Stimulated activated effector memory CD8-positive, alpha-beta T cell treated with anti-CD3 and anti-CD28 coated beads, Interleukin-12 subunit alpha, Interleukin-12 subunit beta, amount 100 ng/mL, for 72 hours (primary cell): ENCODE measurements at places on chromosomes 1 and 21.
A peak's percentile ranks its signal among the peaks of the same experiment; 100 is the strongest.

GRCh38 chr1:89721351-89721750 is 88.4 kb downstream of the LRRC8C start:
- DNase-seq, result no peak

DNA sequence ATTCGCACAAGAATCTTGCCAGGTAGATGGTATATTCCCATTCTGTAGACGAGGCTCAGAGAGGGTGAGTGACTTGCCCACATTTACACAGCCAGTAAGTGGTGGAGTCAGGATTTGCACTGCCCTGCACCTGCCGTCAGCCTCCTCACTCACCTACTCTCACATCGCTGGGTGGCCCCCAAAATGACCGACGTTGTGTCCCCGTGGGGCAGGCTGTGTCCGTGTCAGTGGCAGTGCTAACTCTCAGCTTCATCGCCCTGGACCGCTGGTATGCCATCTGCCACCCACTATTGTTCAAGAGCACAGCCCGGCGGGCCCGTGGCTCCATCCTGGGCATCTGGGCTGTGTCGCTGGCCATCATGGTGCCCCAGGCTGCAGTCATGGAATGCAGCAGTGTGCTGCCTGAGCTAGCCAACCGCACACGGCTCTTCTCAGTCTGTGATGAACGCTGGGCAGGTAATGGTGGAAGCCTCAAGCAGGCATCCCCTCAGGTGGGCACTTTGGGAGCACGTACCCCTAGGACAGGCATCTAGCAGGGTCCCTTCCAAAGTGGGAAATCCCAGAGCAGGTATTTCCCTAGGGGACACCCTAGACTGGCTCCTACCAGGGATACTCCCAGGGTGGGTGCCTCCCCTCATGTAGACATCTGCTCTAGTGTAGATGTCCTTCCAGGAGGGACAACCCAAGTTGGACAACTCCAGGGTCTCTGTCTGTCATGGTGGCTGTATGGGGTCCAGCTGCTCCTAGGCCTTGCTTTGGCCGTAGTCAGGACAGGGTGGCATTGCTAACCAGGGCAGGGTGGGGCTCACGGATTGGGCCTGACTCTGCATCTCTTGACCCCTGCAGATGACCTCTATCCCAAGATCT is 3.4 kb downstream of the HCRTR1 start:
- no peak for DNase-seq

DNA sequence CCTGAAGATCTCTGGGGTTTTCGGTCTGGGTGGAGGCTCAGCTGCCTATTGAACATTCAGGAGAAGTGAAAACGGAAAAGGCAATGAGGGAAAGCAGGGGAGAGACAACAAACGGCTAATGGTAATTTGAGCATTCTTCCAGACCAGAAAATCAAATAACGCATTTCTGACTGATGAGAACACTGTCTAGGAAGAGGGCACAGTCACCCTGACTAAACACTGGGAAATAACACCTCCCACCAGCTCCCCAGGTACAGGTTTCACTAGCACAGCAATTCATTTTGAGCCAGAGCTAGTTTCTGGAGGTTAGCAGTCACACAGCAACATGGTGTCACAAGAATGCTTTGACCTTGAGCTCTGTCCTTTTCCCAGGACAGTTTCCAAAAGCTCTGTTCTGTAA is 21.1 kb downstream of the NCF2 start:
- no peak for DNase-seq

DNA sequence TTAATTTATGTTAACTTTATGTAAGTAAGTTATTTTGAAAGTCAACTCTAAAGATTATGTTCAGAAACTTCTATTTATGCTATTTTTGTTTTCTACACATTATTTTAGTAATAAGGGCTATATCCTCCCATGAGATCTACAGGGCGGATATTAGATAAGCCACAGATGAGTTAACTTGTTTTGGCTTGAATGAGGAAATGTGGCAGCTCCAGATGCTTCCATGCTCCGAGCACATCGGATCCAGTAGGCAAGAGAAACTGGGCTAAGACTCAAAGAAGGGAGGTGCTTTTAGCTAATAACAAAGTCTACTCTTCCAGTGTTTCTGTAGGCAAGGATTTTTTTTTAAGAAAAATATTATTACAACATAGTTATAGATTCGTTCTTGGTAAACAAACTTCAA is 20.0 kb upstream of the LAMC1 start:
- no peak for DNase-seq

GRCh38 chr1:21854090-21854750 is 42.2 kb downstream of the LDLRAD2 start:
- no peak for DNase-seq

DNA sequence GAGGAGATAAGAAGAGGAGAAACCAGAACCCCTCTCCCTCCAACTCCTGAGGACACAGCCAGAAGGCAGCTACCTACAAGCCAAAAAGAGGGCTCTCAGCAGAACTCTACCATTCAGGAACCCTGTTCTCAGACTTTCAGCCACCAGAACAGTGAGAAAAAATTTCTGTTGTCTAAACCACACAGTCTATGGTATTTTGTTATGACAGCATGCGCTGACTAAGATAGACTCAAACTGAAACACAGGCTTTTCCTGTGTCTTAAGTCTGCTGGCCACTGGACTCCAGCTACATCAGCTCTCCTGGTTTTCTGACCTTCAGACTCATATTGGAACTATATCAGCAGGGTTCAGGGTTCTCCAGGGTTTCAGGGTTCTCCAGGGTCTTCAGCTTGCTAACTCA is 126.5 kb upstream of the TNFSF4 start:
- no peak for DNase-seq

- peak; percentile 71 for DNase-seq
Measured at GRCh38 chr21:41068967-41069642, 98.9 kb upstream of the BACE2 start.

GRCh38 chr1:244057474-244058385 is 6.6 kb downstream of the ZBTB18 start:
- no peak for DNase-seq

GRCh38 chr1:240613356-240614142 is 1.6 kb upstream of the GREM2 start:
- DNase-seq, result no peak

DNA sequence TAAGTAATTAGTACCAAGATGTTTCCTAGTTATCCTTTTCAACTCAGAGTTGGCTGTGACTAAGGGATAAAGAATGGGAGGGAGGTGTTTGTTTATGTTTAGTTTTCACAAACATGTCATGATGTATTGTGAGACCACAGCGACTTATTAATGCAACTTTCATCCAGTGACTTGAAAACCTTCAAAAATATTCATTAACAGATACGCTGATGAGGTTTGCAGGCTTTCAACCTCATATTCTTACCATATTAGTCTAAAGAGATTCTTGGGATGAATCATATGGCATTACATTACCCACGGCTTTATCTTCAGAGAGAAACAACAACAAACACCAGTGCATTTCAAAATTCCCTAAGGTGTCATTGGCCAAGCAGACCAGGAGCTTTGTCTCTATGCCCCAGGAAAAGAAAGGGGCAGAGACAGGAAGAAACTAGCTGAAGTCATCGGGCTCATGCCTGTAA is 36.4 kb downstream of the PALMD start:
- DNase-seq, result no peak

DNA sequence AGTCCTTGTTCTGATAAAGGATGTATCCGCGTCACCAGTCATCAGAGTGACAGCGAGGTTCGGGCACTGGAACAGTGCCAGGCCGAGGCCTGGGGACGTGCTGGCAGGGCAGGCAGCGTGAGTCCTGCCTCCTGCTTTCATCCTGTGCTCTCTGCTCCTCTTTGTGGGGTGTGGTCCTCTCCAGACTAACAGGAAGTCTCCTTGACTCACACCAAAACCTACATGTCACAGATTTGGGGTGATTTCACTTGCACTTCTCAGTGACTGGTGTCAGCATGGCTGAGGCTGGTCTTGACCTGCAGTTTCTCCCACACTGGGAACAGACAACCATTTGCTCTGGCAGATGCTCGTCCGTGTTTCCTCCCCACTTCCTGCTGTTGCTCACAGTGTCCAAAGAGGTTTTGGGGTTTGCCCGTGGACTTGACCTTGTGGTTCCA is 8.8 kb upstream of the NLRP3 start:
- peak; percentile 70 for DNase-seq

GRCh38 chr21:31371715-31372470 is 27.8 kb upstream of the TIAM1 start:
- DNase-seq, result no peak

GRCh38 chr1:101166583-101167120 is 70.2 kb upstream of the S1PR1 start:
- no peak for DNase-seq

GRCh38 chr1:66777831-66778230 is 23.2 kb downstream of the INSL5 start:
- DNase-seq, result no peak

DNA sequence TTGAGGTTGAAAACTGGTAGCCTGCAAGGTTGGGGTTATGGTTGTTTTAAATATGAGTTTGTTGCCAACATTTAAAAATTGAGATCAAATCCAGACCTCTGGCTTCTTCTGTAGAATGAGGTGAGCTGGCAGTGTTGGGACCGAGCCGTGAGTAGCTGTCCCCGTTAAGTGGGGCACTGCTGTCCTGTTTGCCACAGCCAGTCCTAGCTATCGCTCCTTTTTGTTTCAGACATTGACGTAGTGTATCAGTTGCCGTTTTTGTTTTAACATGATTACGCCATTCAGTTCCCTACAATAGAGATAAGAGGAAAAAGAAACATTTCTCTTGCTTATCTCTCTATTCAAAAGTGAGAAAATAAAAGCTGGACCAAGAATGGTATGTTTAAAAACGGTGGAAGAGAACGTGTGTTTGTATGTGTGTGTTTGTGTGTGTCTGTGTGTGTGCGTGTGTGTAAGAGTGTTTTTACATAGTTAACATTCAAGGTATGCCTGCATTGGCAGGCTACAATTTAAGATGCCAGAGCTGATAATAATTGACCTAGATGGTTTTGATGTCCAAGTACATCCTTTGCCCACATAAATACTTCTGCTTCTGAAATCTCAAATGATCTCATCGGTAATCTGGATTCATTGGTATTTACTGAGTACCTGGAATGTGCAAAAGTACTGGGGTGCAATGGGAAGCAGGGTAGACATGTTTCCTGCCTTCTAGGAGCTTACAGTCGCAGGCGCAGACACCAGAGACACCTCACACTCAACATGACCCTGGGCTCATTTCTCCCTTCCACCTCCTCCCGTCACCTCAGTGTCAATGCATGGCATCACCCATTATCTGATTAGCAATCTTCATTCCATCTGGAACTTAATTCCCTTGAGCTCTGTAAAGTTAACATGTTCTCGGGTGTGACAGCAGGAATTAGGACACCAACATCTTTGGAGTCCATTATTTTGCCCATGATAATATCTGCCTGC is 65.8 kb downstream of the HUNK start:
- DNase-seq, result no peak

DNA sequence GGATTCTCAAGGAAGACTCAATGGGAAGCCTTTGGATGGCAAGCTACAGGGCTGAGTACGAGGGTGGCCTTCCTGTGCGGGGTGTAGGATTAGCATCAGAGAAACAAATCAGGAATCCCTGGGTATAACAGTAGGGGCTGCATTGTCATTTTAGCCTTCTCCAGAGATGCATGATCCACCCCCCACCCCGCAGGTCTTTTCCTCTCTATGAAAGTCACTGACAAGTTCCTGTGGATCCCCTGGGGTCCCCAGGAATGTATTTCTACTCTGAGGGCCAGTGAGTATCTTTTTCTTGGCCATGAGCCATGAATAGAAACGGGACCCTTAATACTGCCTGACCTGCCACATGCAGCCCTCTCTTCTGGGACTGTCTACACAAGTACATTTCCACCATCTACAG is 473.0 kb upstream of the VAMP3 start:
- peak; percentile 22 for DNase-seq

GRCh38 chr1:240831922-240832321 is 220.0 kb upstream of the GREM2 start:
- no peak for DNase-seq

DNA sequence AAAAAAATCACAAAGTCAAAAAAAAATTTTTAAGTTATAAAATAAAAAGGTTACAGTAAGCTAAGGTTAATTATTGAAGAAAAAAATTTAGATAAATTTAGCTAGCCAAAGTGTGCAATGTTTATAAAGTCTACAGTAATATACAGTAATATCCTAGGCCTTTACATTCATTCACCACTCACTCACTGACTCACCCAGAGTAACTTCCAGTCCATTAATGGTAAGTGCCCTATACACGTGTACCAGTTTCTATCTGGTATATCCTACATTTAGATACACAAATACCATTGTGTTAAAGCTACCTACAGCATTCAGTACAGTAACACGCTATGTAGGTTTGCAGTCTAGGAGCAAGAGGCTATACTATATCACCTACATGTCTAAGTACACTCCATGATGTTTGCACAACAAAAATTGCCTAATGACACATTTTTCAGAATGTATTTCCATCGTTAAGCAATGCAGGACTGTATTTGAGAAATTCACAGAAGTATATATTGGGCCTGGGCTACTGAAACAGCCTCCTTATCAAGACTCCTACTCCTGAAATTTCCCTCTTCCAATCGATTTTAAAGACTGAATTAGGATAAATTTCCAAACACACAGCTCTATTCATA is 155.1 kb downstream of the COP1 start:
- DNase-seq, result no peak

GRCh38 chr21:41933313-41934079 is 20.3 kb downstream of the C2CD2 start:
- no peak for DNase-seq

DNA sequence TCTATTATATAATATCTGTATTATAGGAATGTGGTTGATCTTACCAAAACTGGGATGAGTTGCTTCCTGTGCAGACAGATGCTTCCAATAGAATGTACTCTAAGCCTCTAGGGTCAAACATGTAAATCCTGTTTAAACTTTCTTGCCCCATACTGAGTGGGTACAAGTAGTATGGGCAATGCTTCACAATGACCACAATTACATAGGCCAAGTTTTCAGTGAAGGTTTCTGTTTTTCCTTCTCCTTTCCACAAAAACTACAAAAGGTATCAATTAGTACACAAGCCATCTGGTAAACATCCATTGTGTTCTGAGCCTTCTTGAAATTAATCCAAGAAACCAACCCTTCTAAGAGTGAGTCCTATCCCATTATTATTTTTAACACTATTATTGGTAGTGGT is 16.8 kb downstream of the OTUD7B start:
- no peak for DNase-seq

GRCh38 chr1:198577444-198577843 is 37.0 kb upstream of the ATP6V1G3 start:
- no peak for DNase-seq

DNA sequence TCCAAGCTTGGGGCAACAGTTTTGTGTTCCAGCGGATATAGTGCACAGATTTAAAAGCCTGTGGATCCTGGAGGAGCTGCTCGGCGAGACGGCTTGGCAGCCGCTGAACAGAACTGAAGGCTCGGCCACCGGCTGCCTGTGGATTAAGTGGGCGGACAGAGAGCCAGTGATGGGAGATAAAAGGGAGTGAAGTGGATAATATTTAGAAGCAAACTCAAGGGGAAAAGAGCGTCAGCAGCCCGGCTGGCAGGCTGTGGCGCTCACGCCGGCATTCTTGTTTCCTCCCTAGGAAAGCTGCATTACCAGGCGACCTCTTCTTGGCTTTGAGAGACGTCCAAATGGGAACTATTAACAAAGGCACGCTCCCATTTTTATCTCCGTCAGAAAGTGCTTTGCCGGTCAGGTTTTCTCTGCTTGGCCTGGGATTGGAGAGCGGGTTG is 10.4 kb downstream of the TRABD2B start:
- DNase-seq, result no peak
